ENCODE measurements at places on chromosomes 3 and 15. TPM values are rescaled to one million over a fixed set of nuclear protein-coding genes. Genes with fewer than 3 reads are reported as not detected.
A peak's percentile ranks its signal among the peaks of the same experiment; 100 is the strongest.

Gene CHDH
- total RNA-seq = 1.8 TPM

- DNase-seq = no peak
These were observed 8.8 kb downstream of the RPL39L start for GRCh38 chr3:187130346-187131066.

- DNase-seq = peak; percentile 38
These were observed at the start of gene UTS2B for GRCh38 chr3:191329654-191330529. UTS2B (minus strand) TSS chr3:191330526; CDS start chr3:191282189, 48,337 bp downstream.

- no peak for DNase-seq
These were observed 5.7 kb upstream of the CSPG4 start for GRCh38 chr15:75718328-75718727.

DNA sequence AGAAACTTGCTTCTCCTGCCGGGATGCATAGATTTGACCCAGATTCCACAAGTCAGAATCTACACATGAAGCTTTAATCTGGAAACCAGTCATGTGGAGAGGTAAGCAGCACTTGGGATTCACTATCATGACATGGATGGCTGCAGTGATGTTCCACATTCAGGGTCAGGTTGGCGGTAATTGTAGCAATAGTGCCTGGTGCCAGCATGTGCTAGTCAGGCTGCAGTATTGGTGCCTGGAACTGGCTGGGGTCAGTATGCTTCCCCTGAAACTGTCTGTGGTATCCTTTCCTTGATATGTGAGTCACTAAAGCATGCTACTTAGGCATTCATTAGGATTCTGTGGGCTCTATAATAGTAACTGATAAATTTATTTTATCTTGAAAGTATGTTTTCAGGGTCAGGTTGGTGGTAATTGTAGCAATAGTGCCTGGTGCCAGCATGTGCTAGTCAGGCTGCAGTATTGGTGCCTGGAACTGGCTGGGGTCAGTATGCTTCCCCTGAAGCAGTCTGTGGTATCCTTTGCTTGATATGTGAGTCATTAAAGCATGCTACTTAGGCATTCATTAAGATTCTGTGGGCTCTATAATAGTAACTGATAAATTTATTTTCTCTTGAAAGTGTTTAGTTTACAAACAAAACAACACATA lies 1439.2 kb downstream of the ZPLD1 start:
- no peak for DNase-seq

DNA sequence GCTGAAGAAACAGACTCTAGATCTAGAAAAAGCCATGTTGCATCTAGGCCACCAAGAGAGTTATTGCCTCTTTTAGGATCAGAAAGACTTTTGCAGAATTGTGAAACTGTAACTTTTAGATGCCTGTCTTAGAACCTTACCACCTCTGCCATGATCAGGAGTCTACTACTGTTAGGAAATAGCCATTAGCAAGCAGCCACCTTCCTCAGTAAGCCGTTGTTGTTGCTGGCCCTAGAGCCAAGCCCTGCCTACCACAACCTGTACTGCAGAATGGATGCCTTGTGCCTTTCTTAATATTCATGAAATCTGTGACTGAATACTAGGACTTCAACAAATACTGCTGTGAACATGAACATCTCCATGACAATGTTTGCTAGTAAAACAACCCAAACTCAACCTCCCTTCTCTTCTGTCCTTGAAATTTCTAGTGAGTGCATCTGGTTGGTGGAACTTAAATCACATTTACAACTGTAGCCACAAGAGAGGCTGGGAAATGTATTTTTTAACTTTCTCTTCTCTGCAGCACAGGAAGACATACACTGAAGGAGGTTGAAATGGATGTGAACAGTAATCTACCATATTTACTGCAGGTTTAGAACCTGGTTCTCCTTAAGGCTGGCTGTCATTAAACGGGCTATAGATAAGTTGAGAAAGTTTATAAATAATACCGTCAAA lies 20.7 kb downstream of the RASA2 start:
- DNase-seq = no peak

DNA sequence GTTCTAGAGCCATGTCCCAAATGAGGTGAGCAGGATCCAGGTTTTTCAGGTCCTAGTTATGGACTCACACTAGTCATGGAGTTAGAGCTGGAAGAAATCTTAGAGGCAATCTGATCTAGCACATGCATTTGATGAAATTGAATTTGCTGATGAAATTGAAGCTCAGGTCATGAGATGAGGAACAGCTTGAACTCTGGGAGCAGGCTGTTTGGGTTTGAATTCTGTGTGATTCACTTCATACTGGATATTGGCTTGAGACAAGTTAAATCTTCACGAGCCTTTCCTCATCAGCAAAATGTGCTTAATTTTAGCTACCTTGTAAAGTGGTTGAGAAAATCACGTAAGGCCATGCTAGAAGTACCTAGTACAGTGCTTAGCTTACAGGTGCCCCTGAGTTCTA lies 33.5 kb upstream of the PARL start:
- no peak for DNase-seq

Gene GPR149
- not detected for total RNA-seq

GRCh38 chr3:183818041-183818620 lies 7.2 kb downstream of the MAP6D1 start:
- DNase-seq = no peak

GRCh38 chr3:11547498-11547897 lies 96.2 kb downstream of the VGLL4 start:
- no peak for DNase-seq

GRCh38 chr3:100096866-100097265 lies 17.4 kb downstream of the FILIP1L start:
- no peak for DNase-seq

- DNase-seq = no peak
These were observed 22.0 kb upstream of the RBSN start for GRCh38 chr3:15120986-15121385.

- DNase-seq = no peak
These were observed 55.3 kb upstream of the VGLL4 start for GRCh38 chr3:11699083-11699427.

DNA sequence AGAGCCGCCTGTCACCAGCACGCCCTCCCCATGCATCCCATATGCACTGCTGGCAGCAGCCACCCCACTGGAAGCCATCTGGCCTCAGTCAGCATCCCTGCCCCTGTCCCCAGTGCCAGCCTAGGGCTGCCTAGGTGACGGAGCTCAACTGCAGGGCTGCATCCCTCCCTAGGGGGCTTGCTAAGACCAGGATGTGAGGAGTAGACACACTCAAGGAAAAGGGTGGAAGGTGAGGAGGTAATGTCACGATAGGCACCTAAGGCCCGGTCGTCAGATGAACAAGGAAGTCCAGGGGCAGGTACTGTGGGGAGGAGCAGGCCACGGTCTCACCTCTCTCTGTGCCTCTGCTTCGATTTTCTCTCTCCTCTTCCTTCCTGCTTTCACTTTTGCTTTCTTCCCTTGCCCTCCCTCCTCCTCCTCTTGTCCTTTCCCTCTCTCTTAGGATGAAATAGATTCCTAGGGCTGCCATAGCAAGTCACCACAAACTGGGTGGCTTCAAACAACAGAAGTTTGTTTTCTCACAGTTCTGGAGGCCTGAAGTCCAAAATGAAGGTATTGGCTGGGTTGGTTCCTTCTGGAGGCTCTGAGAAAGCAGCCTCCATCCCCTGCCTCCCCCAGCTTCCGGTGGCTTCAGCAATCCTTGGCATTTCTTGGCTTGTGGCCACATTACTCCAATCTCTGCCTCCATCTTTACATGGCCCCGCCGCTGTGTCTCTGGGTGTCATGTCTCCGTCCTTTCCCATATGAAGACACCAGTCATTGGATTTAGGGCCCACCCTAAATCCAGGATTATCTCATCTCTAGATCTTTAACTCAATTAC lies 298.3 kb downstream of the SHQ1 start:
- no peak for DNase-seq

- no peak for DNase-seq
These were observed 86.9 kb downstream of the DCLK3 start for GRCh38 chr3:36677331-36678007.

DNA sequence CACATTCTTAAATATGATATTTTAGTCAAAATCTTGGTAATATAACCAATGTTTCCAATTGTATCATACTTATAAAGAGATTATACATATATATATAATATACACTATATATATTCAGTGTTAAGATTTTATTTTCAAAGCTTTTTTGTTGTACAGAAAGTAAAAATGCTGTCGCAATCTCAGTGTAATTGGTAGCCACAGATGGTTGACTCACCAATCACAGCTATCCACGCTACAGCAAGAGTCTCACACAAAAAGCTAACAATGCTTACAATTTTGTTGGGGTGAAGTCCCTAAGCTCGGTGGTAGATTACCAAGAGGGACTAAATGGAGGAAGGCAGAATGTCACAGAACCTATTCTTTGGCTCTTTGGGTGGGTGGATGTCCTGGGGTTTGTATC lies 16.9 kb upstream of the CFAP161 start:
- no peak for DNase-seq

GRCh38 chr3:174495928-174496327 lies 363.2 kb upstream of the NAALADL2 start:
- no peak for DNase-seq

Gene MAGEL2
- total RNA-seq = not detected

Gene CPLX3
- not detected for total RNA-seq

Gene CIAO2A
- total RNA-seq = 21.4 TPM

Gene SPINT1
- total RNA-seq = 38.1 TPM

- DNase-seq = no peak
These were observed 61.7 kb downstream of the FAM227B start for GRCh38 chr15:49558929-49559328.

DNA sequence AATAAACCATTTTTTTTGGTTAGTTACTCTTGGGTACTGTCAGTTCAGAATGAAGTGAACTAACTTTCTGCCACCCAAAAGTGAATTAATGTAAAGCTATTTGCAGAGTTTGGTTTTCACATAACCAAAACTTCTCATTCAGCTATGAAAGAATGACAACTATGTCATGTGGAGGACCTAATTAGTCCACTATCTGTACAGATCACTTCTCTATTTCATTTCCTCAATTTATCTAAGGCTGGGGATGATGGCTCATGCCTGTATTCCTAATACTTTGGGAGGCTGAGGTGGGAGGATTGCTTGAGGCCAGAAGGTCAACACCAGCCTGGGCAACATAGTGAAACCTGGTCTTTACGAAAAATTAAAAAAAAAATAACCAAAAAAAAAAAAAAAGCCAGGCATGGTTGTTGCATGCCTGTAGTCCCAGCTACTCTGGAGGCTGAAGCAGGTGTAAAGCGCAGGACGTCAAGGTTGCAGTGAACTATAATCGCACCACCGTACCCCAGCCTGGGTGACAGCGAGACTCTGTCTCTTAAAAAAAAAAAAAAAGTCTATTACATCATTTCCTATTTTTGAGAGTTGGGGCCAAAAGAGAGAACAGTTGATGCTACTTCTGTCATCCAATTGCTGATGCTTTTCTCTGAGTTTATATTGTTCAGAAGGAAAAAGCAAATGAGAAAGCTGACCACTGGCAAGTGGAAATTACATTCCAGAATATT lies 8.7 kb downstream of the HYPK start:
- no peak for DNase-seq

GRCh38 chr15:53591041-53591440 lies 168.4 kb downstream of the WDR72 start:
- no peak for DNase-seq

Gene CIDEC
- 0.26 TPM for total RNA-seq

- DNase-seq = no peak
These were observed 28.3 kb upstream of the AP3B2 start for GRCh38 chr15:82737975-82738374.

Gene SLC25A20
- 9.0 TPM for total RNA-seq

DNA sequence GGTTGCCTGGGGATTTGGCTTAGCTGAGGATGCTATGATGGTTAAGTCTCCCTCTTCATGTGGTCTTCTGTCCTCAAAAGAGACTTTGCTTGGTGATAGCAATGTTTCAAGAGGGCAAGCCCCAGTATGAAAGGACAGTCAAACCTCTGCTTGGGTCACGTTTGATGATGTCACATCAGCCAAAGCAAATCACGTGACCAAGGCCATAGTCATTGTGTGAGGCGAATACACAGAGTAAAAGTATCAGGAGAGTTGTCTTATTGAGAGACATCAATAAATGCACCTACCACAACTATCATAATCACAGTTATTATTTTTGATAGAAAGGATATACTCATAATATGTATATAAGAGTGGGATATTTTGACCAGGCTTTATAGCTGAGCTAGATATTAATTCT lies 243.0 kb downstream of the EPHA6 start:
- no peak for DNase-seq

- no peak for DNase-seq
These were observed 343.9 kb upstream of the SUCLG2 start for GRCh38 chr3:67998281-67998680.

DNA sequence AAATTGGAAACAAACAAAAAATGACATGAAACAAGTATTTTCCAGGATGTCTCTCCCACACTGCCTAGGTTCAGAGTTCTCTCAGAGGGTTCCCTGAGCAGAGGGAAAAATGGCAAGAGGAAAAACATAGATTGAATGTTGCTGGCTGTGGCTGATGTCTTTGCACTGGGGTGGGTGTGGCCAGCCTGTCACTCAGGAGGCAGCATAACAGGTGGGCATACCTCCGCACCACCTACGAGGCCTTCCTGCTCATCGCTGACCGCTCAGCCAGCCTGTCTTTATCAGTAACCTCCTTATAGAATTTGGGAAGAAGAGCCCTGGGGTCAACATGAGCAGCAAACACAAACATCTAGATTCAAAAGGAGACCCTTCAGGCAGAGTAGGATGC lies 216.6 kb upstream of the UMPS start:
- no peak for DNase-seq

GRCh38 chr3:197520311-197521276 lies 35.2 kb downstream of the BDH1 start:
- no peak for DNase-seq

- DNase-seq = no peak
These were observed 37.6 kb upstream of the TRIM71 start for GRCh38 chr3:32780071-32780734.

Gene BFSP2
- total RNA-seq = not detected

Gene PEX11A
- total RNA-seq = 2.3 TPM

GRCh38 chr15:58830556-58830955 lies 59.5 kb downstream of the MINDY2 start:
- DNase-seq = no peak

GRCh38 chr15:75090388-75090734 lies 67.0 kb downstream of the PPCDC start:
- peak; percentile 31 for DNase-seq

Measured in uterus (tissue), 4 donors.